ENCODE measurements at places on chromosomes 3 and 15. TPM values are rescaled to one million over a fixed set of nuclear protein-coding genes. Genes with fewer than 3 reads are reported as not detected.

GRCh38 chr3:133490468-133491351 is 82.8 kb upstream of the CDV3 start:
- no peak for DNase-seq

GRCh38 chr3:66021731-66022131 is 17.0 kb downstream of the MAGI1 start:
- no peak for DNase-seq

FRG2C gene
- total RNA-seq = not detected

- no peak for DNase-seq
Measured at GRCh38 chr3:133563186-133563591, 10.3 kb upstream of the CDV3 start.

- no peak for DNase-seq
Measured at GRCh38 chr3:77071364-77071763, 31.5 kb downstream of the ROBO2 start.

Data from kidney (tissue), 22 donors.